Endothelial cell of umbilical vein (primary cell): ENCODE measurements at places on chromosomes 3 and 15. TPM values are rescaled to one million over a fixed set of nuclear protein-coding genes. Genes with fewer than 3 reads are reported as not detected.

- no peaks in the 10 kb centered on the region for H3K27me3 ChIP-seq
- DNase-seq, result no peak
- no peaks in the 10 kb centered on the region for H3K4me1 ChIP-seq
- no peak overlapping the region for H3K27ac ChIP-seq
- H3K4me3 ChIP-seq, result no peak overlapping the region
Observed at GRCh38 chr3:187646906-187647660, 23.1 kb downstream of the SST start.

Gene PTPRG
- 8.8 and 8.9 TPM in 2 replicates for polyA plus RNA-seq

Gene CPNE9
- polyA plus RNA-seq, result not detected in 2 replicates

DNA sequence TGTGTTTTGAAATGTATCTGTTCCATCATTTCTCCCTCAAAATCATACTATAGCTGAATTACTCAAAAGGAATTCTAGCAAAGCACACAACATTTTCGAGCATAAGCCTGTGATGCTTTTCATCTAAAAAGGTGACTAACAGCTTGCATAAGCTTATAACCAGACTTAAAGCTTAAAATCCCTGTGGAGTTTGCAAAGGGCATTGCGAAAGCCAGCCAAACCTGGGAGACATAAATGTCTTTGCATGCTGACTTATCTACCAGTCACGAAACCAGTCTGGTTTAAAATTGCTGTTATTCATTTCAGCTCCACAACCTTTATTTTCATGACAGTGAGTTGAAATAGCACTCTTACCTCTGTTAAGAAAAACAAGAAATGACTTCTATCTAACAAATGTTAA is 35.6 kb upstream of the LIPC start:
- no peaks in the 10 kb centered on the region for H3K36me3 ChIP-seq
- no peaks in the 10 kb centered on the region for H3K27me3 ChIP-seq
- DNase-seq, result no peak

DNA sequence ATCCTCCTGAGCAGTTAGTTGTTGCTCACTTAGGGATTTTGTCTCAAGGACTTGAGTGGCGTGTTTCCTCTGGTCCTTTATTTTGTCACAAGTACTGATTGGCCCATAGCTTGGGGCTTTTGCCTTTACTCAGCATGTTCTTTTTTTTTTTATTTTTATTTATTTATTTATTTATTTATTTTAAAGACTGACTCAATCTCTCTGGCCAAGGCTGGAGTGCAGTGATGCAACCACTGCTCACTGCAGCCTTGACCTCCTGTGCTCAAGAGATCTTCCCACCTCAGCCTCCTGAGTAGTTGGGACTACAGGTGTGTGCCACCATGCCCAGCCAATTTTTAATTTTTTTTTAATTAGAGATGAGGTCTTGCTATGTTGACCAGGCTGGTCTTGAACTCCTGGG is 223.9 kb upstream of the TPM1 start:
- no peak overlapping the region for H3K27ac ChIP-seq
- no peaks in the 10 kb centered on the region for H3K4me1 ChIP-seq
- H3K36me3 ChIP-seq, result no peaks in the 10 kb centered on the region
- DNase-seq, result no peak
- H3K4me3 ChIP-seq, result no peak overlapping the region

DNA sequence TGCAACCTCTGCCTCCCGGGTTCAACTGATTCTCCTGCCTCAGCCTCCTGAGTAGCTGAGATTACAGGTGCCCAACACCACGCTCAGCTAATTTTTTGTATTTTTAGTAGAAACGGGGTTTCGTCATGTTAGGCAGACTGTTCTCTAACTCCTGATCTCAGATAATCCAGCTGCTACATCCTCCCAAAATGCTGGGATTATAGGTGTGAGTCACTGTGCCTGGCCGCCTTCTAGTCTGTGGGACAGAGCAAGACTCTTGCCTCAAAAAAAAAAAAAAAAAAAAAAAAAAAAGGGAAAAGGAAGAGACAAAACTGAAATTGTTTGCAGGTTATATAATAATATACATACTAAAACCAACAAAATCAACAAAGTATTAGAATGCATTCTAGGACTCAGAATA is 215.2 kb downstream of the PCCB start:
- H3K36me3 ChIP-seq, result peaks cover 2% of the 10 kb centered on the region
- no peaks in the 10 kb centered on the region for H3K27me3 ChIP-seq
- H3K4me3 ChIP-seq, result no peak overlapping the region

Gene CCRL2
- polyA plus RNA-seq, result 6.6 and 7.4 TPM in 2 replicates

DNA sequence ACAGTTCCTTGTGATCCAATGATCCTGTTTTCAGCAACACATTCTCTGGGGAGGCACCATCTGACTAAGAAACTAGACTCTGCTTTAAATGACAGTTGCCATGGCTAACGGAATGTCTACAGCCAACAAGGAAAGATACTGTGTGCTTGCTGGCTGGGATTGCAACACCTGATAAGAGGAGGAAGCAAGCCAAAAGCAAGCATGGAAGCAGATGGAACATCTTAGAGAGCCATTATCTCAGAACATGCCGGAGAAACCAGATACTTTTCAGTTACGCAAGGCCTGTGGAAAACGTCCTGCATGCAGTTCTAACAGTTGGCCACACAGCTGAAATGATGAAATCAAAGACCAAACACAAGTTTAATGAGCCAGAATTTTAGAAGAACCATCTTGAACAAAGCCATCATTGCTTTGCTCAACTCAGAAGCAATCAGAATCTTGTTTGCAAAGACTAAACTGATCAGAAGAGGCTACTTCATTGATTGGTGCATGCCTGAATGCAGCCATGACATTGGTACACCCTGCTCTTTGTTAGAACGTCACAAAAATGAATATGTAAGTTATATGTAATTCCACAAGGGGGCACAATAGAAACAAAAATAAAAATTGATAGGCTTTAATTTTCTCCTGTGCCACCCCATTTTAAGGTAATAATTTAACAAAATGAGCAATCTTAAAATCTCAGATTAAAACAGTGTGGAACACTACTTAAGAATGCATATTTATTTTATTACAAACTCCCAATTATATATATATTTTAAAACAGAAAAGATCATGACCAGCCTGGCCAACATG is 50.8 kb downstream of the GXYLT2 start:
- H3K4me1 ChIP-seq, result no peaks in the 10 kb centered on the region
- peak; percentile 68 for DNase-seq
